ENCODE measurements at places on chromosomes 7 and 10. TPM values are rescaled to one million over a fixed set of nuclear protein-coding genes. Genes with fewer than 3 reads are reported as not detected.

The IL15RA gene
- total RNA-seq: 16.4 TPM

The GPNMB gene
- 17.7 TPM for total RNA-seq

The MALRD1 gene
- not detected for total RNA-seq

The SCART1 gene
- 0.54 TPM for total RNA-seq

The DRGX gene
- not detected for total RNA-seq

The GPR15LG gene
- total RNA-seq: not detected

The CYP2C19 gene
- total RNA-seq: not detected

The SFXN4 gene
- 14.6 TPM for total RNA-seq

The TMEM139 gene
- not detected for total RNA-seq

The ACSM6 gene
- total RNA-seq: not detected

The MYL10 gene
- total RNA-seq: not detected

The HOXA10 gene
- under 0.01 TPM for total RNA-seq

The MSMB gene
- total RNA-seq: not detected

The PRKRIP1 gene
- 14.4 TPM for total RNA-seq

The WAC gene
- total RNA-seq: 45.9 TPM

The ADAM22 gene
- 0.54 TPM for total RNA-seq

The STEAP1B gene
- total RNA-seq: 1.8 TPM

The PRSS58 gene
- total RNA-seq: not detected

The RAMP3 gene
- total RNA-seq: not detected
